ENCODE measurements at places on chromosomes 5 and 9. TPM values are rescaled to one million over a fixed set of nuclear protein-coding genes. Genes with fewer than 3 reads are reported as not detected.

Gene PRLR
- 49.8 TPM for polyA plus RNA-seq

DNA sequence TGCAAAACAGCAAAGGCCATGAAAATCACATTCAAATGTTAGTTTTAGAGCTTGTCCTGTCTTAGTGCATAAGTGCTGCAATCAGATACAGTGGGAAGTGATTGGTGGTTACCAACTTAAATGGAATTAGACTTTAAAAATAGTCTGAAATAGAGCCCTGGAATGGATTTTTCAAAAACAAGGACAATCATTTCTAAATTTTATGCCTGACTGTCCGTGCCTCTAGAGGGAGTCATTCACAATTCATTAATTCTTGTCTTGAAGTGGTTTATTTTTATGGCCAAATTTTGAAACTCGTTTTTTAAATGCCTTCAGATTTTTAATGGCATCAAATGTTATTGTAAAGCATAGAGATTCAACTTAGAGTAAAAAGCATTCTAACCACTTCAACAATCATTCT lies 561.8 kb upstream of the DAB2 start:
- no peak for DNase-seq

GRCh38 chr5:90020575-90021538 lies 388.7 kb downstream of the CETN3 start:
- DNase-seq, result no peak

GRCh38 chr9:3719286-3719685 lies 193.5 kb upstream of the RFX3 start:
- DNase-seq, result no peak

DNA sequence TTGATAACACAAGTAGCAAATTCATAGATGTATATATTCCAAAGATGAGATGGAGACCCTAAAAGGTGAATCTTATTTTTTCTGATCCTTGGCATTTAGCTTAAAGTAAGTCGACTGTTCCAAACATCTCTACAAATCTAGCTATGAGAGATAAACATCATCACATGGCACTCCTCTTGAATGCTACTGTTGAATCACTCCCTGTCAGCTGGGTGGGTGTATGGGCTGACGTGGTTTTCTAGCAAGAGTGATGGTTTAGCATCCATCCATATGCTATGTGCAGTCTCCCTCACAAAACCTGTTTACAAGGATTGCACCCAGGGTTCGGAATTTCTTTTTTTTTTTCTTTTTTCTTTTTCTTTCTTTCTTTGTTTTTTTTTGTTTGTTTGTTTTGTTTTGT lies 13.8 kb downstream of the ACO1 start:
- DNase-seq, result no peak

Gene NR2F1-AS1
- 59.6 TPM for polyA plus RNA-seq

DNA sequence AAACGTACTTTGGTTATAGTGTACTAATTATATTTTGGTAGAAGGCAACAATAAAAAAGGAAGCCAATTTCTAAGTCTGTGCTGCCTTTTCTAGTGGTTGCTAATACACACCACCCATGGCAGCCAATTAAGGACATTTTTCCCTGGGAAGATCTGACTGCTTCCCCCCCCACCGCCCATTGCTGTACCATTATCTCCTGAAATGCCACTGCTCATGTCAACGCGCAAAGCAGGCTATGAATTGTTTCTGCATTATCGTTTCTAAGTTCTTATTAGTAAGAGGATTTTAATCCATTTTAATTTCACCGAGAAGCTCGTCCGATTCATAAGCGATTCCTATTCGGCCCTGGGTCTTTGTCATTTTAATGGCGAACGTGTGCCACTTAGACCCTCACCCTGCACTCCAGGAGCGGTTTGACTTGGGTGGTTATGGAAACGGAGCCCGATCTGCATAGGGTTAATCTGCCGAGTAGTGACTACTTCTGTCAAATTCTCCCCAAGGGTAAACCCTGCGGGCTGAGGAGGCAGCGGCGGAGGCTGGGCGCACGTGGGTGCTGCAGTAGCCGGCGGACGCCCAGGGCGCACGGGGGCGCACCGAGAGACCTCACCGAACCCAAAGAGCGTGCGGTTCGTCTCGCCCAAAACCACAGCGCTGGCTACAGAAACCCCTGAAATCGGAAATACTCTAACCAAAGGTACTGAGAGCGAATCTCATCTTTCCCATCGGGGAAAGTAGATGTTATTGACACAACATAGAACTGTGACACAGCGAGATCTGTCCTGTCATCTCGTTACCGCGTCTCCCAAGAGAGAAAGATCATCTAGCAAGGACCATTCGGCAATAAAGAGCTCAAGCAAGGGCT lies 55.8 kb upstream of the SHC3 start:
- DNase-seq, result no peak

- DNase-seq, result no peak
Observed at GRCh38 chr9:21982861-21983560, 11.2 kb downstream of the CDKN2A start.

DNA sequence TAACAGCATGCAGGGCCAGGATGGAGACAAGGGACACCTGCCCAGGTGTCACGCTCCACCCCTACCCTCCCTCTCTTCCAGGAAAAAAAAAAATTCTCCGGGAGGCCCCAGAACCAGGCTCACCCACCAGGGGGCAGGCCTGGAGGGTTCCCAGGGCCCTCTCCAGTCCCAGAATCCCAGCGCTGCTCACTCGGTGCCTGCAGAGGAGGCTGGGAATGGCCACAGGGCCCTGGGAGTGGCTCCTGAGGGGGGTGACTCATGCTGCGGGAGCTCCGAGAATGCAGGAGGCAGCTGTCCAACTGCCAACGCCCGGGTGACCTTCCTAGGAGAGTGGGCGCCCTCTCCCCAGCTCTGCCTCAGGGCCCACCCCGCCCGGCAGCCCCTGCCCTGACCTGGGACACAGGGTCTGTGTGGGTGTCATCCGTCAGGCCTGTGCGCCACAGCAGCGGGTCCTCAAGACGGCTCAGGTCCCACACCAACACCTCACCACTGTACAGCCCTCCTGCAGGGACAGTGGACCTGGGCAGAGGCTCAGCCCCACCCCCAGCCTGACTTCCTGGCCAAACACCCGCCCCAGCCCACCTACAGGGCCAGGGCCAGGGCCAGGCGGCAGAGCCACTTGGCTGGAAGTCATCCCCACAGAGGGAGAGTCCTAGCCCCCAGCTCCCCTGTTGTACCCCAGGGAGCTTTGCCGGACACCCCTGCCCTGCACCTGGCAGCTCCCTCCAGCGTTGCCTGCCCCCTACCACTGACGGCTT lies 21.2 kb downstream of the DYNC2I2 start:
- DNase-seq, result no peak

Gene MED7
- 21.2 TPM for polyA plus RNA-seq

DNA sequence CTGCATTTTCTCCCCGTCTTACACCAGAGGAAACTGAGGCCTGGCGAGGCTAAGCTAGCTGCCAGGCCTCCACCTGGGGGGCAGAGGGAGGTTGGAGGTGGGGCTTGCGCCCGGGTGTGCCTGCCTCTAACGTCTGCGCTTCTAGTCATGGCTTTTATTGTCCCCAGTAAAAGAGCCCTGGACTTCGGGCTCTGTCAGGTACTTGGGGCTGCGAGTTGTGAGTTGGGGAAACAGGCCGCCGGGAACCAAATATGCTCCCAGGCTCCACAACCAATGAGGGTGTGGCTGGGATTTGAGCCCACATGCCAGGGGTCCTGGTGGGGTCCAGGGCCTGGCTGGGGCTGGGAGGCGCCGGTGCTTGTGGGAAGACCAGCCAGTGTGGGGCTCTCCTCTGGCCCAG lies 57.4 kb upstream of the NOTCH1 start:
- no peak for DNase-seq

- no peak for DNase-seq
Observed at GRCh38 chr5:122056913-122057312, 21.1 kb downstream of the LOX start.

DNA sequence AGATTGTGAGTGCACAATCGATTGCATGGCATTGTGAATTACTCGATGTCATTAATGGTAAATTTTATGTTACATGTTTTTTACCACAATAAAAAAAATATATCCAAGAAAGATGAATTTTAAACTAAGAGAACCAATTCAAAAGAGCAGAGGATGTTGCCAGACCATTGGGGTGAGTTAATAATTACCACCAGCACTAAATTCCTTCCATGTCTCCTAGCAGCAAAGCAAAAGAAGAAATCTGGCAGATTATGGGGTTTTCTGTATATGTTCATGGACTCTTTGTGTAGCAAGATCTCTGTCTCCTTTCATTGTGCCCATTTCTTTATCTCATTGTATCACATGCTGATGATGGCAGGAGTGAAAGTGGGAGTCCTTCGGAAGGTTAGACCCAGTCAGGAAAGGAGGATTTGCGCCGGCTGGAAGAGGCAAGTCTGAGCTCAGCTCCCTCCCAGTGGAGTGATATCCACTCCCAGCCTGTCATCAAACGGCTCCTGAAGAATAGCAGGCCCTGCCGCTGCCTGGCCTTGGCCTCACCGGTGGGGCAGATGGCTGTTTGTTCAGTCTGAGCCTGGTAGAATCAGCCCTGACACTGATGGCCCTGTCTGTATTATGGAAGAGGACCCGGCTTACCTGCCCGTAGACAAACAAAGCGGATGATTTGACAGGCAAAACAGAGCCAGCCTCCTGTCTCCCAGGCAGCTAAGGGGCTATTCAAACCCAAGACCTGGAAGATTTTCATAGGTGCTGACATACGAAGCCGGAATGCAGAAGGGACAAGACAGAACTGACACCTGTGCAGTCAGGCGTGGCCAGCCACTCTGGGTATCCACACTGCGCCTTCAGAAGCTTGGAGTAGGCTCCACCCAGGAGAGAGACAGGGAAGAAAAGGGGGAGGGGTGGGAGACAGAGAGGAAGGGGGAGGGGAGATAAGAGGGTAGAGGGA lies 21.9 kb upstream of the FOXE1 start:
- no peak for DNase-seq

- DNase-seq, result no peak
Observed at GRCh38 chr5:135253601-135254178, 145.3 kb downstream of the MACROH2A1 start.

DNA sequence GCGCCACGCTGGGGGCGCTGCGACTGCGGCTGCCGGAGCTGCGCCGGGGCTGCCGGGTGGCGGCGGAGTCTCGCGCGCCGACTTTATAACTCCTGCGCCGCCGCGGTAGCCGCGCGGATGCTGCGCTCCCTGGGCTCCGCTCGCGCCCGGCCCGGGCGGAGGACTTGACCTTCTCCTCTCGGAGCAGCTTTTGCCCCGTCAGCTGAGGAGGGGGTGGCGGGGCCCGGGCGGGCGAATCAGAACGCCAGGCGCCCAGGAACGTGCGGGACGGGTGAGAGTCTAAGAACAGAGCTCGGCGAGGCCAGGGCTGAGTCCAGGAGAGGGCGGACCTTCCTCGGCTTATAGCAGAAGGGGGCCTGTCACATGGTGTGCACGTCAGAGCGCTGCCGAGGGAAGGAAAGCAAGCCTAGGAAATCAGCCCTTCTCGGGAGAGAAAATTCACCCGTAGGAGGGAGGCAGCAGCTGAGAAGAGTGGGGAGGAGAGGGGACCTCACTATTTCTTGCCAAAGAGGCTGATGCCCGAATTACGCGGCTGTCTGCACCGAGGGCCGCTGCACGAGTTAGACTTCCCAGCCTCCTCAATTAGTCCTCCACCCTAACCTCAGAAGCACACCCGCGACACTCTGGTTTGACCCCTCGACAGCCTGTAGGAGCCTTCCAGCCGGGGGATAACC lies at the start of gene FOXD1:
Gene FOXD1 (minus strand): TSS at position 315 of the 674 bp plus-strand sequence. CDS start 415 bp downstream, outside the sequence.
- DNase-seq, result peak; percentile 91

DNA sequence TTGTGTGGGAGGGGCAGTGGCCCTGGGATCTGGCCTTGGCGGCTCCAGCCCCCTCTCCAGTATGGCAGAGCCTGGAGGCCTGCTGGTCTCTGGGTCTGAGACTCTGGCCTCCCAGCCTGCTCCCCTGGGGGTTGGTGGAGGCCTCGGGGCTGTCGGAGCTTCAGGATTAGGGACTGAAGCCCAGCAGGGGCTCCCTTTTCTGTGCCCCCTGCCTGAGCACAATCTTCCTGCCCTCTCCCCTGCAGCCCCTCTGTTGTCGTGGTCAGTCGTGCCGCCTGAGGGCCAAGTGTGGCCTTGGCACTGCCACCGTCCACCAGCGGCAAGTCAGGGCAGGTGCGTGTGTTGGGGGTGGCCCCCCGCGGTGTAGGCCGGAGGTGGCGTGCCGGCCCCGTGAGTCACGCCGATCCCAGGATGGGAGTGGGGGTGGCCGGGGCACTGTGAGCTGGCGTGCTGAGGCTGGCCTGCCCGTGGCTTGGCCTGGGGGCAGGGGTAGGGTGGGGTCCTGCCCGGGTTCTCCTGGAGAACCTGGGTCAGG lies 53.6 kb downstream of the RXRA start:
- no peak for DNase-seq

Gene SPTAN1
- 374 TPM for polyA plus RNA-seq

DNA sequence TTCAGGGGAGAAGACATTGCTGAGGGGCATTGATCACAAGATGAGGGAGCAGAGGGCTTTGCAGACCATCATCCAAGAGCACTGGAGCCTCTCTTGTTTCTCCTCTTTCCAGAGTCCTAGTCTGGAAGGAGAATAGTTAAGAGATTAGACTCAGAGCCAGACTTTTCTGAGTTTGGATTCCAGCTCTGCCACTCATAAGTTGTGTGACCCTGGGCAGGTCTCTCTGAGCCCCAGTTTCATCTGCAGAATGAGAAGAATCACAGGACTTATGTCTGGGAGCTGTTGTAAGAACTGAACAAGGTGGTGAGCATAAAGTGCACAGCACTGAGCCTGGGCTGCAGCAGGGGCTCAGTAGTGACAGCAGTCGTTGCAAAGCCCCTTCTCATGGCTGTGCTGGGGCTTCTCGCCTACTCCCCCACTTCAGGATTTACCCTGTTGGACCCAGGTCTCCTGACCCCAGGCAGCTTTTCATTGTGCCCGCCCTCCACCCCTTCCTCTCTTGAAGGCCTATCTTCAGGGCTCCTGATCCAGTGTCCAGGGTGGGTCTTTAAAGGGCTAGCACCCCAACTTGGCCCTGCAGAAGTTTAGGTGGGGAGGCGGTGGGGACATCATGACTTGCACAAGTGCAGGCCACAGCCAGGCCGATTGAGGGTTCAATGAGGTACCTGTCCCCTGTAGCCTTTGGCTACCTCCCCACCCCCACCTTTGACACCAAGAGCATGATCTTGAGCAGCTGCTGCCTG lies 1.5 kb downstream of the SYNPO start:
- DNase-seq, result no peak

GRCh38 chr5:147276497-147276896 lies 41.7 kb downstream of the STK32A start:
- DNase-seq, result no peak

- no peak for DNase-seq
Observed at GRCh38 chr9:89555036-89555415, 49.8 kb upstream of the GADD45G start.

GRCh38 chr9:130319300-130319699 lies 53.7 kb downstream of the HMCN2 start:
- no peak for DNase-seq

DNA sequence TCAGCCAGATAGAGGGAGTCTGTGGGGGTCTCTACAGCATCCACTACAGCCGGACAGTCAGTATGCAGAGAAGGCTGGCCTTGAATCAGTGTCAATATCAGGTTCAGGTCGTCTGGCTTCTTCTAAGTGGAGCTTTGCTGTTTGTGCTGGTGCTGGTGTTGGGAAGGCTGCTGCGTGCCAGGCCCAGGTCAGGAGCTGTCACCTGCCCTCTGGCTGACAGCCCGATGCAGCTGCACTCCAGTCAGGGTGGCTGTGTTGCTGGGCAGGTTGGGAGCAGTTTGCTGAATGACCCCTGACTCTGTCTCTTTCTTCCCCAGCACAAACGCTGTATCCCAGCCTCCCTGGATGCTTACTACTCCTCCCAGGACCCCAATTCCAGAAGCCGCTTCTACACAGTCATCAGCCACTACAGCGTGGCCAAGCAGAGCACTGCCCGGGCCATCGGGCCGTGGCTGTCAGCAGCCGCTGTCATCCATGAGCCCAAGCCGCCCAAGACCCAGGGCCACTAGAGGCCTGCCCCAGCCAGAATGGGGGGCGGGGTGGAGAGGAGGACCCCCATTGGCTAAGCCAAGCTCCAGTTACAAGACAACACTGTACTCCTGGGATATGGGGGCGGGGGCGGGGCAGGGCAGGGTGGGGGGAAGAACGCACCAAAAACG lies 61.6 kb downstream of the NSG2 start:
- DNase-seq, result no peak

All from renal cortex interstitium (tissue), 15 donors.